CD4-positive, alpha-beta T cell (primary cell): ENCODE measurements at places on chromosomes 6 and 20. TPM values are rescaled to one million over a fixed set of nuclear protein-coding genes. Genes with fewer than 3 reads are reported as not detected.

DNA sequence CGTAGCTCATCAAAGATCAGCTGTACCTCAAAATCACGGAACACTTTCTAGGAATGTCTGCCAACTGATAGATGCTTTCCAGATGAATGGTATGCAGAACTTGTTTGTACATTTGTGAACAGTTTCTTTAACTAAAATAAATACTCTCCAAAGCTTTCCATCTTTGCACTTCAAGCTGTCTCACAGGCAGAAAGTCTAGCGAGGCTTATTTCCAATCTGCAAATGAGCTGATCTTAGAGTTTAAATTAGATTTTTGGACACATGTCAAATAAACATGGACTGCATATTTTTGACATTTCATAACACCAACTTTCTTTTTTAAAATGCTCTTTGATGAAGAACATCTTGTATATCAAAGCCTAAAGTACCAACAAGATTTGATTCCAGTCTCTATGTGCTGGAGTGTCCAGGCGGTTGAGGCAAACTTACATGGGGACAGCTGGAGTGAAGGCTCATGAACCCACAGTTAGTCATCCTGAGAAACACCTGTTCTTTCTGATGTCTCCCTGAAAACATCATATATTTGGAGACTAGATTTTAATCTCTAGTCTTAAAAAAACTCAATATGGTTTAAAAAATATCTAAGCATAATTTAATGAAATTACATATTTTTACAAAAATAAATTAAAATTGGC, 268.6 kb upstream of the AGPAT4 start:
- no peak for DNase-seq

Gene SLA2
- 19.9 TPM for total RNA-seq

Gene SLC17A3
- total RNA-seq = 0.30 TPM

DNA sequence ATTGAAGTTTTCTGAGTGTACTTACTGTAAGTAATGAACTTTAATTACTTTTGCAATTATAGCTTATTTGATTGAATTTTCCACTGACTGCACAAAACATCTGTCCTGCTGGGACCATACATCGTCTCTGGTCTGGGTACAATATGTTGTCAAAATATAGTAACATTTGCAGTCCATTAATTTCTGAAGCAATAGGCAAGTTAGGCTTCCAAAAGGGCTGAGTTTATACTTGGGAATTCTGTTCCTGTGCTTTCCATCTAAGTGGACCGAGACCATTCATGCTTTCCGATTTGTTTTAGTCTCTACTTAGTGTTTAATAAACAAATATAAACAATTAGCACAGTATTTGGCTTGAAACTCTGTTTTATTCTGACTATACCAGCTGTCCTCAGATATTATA, 139.3 kb downstream of the RFPL4B start:
- no peak for DNase-seq

Gene OPRL1
- total RNA-seq = 1.0 TPM

DNA sequence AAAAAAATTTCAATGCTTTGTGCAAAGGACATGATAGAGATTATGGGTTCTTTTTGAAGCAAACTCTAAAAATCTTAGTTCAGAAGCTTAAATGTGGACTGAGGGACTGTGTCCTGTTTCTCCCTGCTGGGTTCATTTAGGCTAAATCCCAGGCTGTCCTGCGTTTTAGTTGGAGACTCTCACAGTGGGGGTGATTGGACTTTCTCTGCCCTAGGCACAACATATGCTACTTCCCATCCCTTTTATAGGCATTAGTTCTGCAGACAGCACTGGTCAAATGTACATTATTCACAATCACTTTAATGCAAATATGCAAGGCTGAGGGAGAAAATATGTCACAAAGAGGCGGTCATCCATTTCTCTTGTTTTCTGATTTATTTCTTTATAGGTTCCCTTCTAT, 71.3 kb downstream of the TFAP2B start:
- no peak for DNase-seq
